Stimulated activated CD4-positive, alpha-beta T cell treated with anti-CD3 and anti-CD28 coated beads, Interleukin-2, amount 100 ng/mL, for 48 hours (primary cell): ENCODE measurements at places on chromosomes 3 and 15.

GRCh38 chr3:134317106-134317947 lies 56.9 kb downstream of the AMOTL2 start:
- DNase-seq, result no peak

- DNase-seq, result no peak
Observed at GRCh38 chr3:153567556-153567955, 405.5 kb downstream of the RAP2B start.

DNA sequence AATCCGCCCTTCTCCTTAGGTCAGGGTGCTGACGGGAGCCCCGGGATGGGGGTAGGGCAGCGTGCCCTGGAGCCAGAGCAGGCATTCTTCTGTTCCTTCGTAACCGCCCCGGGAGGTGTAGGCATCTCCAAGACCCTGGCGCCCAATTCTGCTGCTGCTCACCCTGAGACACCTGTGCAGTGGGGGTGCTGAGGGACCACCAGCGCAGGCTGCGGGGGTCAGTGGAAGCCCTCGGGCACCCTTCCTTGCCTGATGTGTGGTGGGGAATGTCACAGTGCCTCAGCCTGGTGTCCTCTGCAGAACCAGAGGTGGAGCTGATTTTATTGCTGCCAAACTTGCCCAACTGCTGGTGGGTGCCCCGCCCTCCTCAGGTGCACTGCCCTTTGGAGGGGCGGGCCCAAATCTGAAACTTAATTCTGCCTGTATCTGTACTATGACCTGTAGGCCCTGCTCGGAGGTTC lies 7.3 kb downstream of the CSK start:
- no peak for DNase-seq

- DNase-seq, result no peak
Observed at GRCh38 chr3:61664105-61664482, 102.7 kb downstream of the PTPRG start.

- DNase-seq, result no peak
Observed at GRCh38 chr15:78206326-78207109, 27.8 kb downstream of the ACSBG1 start.

GRCh38 chr3:8464668-8465067 lies 37.0 kb upstream of the LMCD1 start:
- no peak for DNase-seq

- DNase-seq, result peak; percentile 91
Observed at GRCh38 chr3:42502429-42503250, at the start of gene VIPR1. TSS of gene VIPR1 (plus strand) at chr3:42502643. CDS start at chr3:42502736, 93 bp downstream.

GRCh38 chr3:121515313-121515712 lies 30.5 kb downstream of the POLQ start:
- DNase-seq, result no peak

DNA sequence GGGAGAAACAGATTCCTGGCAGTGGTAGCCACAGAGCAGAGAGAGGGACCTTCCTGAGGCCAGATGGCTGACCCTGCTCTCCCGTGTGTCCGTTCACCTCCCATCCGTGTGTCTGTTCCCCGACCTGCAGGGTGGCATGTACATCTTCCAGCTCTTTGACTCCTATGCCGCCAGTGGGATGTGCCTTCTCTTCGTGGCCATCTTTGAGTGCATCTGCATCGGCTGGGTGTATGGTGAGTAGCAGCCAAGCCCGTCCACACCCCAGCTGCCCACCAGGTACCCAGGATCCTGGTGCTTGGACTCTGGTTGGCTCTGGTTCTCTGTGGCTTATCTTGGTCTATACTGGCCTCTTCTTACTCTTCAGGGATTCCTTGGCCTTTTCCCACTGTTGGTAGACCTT lies 59.5 kb upstream of the SLC6A1 start:
- no peak for DNase-seq

GRCh38 chr3:39473452-39474125 lies 6.1 kb downstream of the MOBP start:
- DNase-seq, result no peak

- no peak for DNase-seq
Observed at GRCh38 chr3:25849091-25849490, 59.2 kb downstream of the OXSM start.

DNA sequence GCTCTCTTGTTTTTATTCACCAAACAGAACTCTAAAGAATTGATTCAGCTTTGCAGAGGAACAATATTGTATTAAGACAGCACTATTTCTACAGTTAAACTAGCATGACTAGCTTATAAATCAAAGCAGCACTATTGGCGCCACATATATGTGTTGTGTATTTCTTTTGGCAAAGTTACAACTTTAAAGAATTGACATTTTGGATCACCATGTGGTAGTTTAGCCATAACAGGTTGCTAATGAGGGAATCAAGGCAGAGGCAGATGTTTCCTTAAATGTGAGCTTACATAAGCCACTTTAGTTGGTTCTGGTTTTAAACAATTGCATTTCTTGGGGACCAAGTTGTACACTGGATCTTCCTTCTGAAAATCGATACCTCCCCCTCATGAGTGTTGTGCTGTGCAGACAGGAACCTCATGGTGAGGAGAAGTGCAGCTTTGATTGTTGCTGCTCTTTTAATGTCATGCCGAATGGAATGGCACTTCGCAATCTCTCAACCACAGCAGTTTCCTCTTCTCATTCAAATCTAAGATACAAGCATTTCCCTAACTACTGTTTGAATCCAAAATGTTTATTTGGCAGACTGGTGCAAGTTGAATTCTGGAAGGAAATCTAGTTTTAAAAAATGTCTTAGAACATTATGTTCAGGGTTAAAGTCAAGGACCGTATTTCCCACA lies 151.2 kb downstream of the MYRIP start:
- DNase-seq, result no peak

DNA sequence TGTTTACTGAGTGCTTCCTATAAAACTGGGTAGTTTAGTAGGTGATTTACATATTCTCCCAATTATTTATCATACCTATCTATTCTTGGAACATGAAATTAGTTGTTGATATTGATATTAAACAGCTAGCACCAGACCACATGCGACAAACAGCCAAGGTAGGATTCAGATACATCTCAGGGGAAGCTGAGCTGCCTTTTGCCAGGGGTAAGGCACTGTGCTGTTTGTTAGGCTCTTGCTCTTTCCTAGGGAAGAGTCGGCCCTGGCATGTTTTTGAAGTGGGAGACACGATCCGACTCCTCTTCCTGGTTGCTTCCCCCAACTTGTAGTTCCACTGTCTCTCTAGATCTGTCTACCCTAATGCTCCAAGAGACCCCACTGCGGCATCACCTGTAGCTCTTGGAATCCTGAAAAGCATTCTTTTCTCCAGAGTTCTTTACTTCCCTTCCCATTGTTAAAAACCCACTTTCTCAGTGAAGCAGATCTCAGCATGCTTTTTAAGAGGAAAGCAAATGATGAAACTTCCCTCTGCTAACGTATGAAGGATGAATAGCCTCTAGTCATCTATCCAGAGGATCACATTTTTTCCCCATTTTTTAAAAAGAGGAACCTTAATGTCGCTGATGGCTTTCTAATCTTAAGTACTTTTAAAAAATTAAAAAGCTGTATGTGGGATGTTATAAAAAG lies 138.4 kb downstream of the GHSR start:
- DNase-seq, result no peak

DNA sequence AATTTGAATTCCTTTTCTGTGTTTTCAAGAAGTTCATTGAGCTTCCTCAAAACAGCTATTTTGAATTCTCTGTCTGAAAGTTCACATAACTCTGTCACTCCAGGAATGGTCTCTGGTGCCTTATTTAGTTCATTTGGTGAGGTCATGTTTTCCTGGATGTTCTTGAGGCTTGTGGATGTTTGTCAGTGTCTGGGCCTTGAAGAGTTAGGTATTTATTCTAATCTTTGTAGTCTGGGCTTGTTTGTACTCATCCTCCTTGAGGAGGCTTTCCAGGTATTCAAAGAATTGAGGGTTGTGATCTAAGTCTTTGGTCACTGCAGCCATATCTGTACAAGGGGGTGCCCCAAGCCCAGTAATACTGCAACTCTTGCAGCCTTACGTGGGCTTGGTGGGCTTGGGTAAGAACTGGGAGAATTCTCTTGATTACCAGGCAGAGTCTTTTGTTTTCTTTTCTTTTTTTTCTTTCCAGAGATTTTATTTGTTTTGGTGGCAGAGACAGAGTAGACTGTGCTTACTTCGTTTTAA lies 19.3 kb upstream of the CCNDBP1 start:
- no peak for DNase-seq

- DNase-seq, result no peak
Observed at GRCh38 chr3:11415099-11415498, 142.9 kb downstream of the ATG7 start.

DNA sequence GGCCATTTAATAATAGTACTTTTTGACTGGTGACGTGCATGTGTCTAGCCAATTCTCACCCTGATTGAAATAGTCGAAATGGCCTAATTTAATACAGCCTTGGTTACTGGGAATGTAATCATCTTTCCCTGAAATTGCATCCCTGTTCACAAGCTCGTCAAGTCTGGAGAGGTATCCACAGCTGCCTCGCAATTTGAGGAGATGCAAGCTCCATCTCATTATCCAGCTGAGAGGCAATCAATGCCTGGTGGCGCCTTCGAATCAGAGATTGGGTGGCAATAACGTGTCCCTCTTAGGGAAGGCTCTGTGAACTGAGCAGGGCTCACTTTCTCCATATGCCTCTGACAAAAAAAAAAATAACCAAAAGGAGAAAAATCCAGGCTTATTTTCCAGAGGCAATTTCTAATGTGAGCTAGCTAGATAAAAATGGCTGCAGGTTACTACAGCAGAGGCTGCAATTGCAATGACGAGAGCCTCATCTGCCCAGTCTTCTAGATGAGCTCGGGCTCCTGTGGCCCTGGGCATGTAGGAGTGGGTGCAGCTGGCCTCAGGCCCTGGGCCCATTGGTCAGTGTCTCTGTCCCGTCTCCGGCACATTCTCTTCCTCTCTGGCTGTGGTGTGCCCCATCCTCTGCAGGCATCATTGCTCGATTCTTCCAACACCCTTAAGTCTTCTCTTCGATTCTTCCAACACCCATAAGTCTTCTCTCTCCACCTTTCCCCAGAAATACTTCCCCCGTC lies 487.5 kb downstream of the GABRG3 start:
- DNase-seq, result no peak

DNA sequence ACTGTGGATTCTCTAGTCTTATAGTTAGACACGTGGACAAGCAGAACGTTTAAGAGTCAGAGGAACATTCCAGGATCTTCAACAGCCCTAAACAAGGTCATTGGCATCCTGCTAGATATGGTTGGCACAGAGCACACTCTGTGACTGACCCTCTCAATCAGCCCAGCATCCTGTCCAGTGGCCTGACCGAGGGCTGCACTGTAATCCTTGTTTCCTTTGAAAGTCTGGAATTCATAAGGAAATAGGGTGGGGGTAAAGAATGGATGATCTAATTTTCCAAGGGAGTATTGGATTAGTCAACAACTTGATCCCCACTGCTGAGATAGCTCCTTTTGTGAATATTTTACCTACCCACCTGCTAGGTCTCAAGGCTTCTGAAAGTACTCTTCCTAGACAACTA lies 94.5 kb upstream of the DLG1 start:
- no peak for DNase-seq

DNA sequence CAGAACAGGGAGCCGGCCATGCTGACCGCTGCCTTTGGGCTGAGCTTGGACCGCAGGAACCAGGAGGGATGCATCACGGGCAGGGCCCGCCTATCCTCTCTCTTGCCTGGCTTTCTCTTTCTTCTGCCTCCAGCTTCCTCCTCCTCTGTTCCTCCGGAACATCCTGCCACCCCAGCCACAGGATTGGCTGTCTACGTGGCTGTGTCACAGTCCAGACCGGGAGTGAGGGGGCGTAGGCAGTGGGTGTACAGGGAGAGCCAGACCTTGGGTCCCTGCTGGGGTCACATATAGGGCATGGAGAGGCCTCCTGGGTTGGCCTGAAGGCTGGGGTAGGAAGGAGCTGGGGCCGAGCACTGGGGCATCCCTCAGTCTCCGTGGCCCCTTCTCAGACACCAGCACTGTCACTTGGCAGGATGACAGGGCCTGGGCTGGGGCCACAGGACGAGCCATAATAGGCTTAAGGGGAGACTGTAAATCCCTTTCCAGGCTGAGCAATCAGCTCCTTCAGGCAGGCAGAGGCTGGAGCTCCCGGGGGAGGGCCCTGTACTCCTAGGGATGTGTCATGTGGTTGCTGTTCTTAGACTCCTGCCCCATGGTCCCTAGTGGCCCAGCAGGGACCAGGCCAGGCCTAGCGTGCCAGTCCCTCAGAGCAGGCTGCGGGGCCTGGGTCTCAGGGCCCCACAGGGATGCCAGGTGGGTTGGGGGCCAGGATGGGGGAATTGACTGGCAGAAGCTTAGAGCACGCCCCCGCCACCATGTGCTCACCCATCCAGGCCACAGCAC lies 25.4 kb downstream of the LINGO1 start:
- DNase-seq, result no peak

GRCh38 chr3:105731686-105732085 lies 137.1 kb downstream of the CBLB start:
- no peak for DNase-seq

DNA sequence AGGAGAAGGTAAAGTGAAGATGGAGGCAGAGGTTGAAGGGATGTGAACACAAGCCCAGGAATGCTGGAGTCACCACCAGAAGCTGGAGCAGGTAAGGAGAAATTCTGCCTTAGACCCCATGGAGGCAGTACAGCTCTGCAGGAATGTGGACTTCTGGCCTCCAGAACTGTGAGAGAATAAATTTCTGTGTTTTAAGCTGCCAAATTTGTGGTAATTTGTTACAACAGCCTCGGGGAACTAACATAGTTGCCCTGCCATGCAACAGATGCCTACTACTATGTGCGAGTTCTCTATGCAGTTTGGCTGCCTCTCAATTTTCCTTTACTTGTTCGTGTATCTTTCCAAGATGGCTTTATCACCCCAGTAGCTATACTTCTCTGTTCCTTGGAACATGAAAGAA lies 394.1 kb downstream of the TUSC7 start:
- no peak for DNase-seq

- no peak for DNase-seq
Observed at GRCh38 chr3:68924897-68925296, 7.5 kb downstream of the TAFA4 start.

GRCh38 chr15:59008086-59008485 lies 20.6 kb downstream of the RNF111 start:
- no peak for DNase-seq

GRCh38 chr3:42936157-42936981 lies 30.4 kb downstream of the ZNF662 start:
- DNase-seq, result no peak

GRCh38 chr3:189561256-189561655 lies 69.9 kb upstream of the TP63 start:
- no peak for DNase-seq

DNA sequence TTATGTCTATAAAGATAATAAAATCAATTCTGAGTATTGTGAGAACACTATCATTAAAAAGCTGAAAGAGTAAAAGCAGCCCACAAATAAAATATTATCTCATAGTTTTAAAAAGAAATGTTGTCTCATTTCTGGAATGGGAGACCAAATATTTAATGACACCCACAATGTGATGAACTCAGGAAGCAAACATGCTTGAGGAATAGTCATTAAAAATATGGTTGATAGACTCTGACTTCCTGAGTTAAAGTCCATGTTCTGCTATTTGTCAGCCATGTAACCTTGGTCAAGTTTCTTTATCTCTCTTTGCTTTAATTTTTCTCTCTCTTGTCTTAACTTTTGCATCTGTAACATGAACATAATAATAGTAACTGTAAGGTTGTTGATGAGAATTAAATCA lies 35.5 kb upstream of the CHMP2B start:
- DNase-seq, result no peak

- DNase-seq, result no peak
Observed at GRCh38 chr3:153809097-153809496, 312.1 kb upstream of the ARHGEF26 start.
